Central memory CD4-positive, alpha-beta T cell (primary cell): ENCODE measurements at places on chromosomes 1 and 21.

DNA sequence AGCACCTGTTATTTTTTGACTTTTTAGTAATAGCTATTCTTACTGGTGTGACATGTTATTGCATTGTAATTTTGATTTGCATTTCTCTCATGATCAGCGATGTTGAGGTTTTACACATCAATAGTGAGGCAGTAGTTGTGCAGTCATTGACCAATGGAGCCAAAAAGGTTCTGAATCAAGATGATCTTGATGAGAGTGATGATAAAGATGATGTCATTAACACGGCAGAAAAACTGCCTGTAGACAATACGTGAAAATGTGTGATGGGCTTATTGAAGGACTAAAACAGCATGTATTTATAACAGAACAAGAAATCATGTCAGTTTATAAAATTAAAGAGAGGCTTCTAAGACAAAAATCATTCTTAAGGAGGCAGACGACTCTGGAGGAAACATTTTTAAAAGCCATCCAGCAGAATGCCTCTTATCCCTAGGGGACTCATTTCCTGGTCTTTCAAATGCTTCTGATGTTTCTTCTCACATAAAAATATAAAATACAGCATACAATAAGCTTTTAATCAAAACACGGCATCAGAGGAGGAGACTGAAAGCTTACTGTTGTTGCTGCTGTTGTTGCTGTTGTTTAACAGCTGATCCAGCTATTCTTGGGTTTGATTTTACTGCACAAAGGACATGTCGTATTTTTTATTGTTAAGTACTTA, 400.3 kb downstream of the LTN1 start:
- no peak for DNase-seq

GRCh38 chr1:53197291-53198200, 922 bp downstream of the CPT2 start:
- no peak for DNase-seq

GRCh38 chr1:213268221-213268620, 217.2 kb downstream of the RPS6KC1 start:
- DNase-seq: no peak

DNA sequence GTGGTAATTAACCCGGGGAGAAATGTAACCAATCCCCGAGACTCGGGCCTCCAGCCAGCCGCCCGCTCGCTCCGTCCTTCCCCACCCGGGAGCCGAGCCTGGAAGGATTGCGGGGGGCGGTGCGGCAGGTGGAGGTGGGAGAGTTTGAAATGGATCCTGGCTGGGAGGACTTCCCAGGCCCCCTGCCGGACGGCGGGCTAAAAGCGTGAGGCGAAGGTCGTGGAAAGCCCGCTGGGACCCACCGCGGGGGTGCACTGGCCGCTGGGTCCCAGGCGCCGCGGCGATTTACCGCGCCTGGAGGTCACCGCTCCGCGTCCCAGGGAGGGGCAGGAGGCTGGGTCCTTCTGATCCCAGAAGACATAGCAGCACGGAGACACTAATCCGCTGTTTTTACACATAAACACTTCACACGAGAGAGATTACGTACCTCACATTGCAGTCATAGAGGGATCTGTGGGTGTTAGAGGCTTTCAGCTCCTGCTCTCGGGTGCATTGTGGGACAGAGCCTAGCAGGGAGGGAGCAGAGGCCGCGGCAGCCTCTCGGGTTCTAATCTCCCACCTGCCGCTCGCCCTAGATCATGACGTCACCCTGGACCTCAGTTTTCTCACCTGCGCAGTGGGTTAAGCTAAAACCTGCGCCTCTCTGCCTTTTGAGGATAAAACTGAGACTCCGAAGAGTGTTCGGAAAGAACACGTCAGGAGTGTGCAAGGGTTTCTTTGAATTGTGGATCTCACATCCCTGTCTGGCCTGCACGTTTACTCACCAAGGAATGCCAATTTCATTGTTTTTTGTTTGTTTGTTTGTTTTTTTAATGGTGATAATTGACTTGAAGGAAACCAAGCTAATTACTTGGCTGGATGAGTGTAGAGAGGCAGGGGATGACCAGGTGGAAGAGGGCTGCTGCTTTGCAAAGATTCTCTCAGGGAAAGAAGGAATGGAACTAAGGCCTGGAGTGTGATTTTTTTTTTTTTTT, 17.1 kb upstream of the TMEM9 start:
- peak; percentile 13 for DNase-seq

DNA sequence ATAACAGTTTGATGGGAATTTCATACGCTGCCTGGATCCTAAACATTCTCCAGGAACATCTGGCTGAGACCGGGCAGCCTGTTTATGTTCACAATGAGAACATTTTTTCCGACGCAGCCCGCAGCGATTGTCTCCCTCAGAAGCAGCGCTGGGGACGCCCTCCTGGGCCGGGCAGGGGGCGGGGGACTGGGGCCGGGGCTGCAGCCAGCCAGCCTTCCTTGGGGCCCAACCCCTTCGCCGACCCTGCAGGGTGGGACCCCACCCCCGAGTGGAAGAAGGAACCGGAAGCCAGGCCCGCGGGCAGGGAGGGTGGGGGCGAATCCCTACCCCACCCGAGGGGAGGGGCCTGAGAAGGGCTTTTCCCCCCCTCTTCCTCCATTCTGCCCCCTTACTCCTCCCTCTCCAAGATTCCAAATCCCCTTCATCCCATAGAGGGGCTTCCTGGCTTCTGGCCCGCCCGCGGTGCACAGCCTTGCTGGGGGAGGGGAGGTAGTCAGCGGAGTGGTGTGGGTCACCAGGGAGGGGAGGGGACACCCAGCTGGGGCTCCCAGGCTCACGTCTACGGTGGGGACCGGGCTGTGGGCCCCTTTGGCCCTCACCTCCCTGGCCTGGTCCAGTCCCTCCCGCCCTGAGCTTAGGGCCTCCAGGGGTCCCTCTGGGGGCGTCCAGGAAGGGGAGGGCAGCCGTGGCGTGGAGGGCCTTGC, 60.6 kb downstream of the WNT9A start:
- peak; percentile 18 for DNase-seq

DNA sequence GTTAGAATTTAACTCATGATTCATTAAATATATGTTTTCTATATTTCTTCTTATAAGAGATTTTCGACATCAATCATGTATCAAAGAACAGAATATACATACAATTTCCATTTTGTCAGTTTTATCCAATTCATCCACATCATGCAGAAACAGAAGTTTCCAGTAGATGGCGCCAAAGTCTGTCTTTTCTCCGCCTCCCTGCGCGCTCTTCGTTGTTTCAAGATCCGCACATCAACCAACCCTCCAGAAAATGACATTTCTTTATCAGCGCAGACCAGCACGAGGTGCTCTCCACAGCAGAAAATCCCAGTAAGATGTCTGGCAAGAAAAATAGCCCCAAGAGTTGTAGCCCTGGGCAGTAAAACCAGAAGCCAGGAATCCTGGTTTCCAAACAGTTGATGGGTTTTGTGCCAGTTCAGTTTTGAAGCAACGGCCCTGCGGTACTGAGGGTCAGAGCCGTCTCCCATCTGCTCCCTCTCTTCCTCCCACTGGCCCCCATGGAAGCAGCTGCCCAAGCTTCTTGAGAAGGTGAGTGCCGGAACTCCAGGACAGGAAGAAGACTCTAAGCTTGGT, 38.6 kb upstream of the GPR137B start:
- DNase-seq: peak; percentile 50

DNA sequence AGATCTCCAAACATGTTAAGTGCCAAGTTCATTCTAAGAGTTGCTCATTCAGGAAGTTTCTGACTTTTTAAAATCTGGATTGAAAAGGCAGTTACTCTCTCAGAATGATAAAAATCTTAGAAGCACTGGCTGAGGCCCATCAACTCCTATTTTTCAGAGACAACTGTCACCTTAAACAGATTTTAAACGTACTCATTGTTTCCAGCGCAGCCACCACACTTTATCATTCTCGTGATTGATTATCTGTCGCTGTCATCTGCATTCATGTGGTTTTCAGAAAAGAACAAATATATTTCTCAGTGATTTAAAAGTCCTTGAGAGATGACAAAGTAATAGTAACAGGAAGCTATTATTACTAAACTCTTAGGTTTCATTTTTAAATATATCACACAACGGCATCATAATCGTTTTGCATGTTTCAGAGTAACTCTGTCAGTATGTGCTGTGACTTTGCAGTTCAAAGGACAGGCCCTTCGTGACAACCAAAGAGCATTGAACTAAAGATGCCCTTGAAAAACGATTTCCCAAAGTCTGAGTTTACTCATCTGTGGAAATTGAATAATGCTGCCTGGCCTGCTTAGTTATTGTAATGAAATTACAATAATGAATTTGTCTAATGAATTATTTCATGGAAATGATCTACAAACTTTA, 14.9 kb upstream of the KCNK1 start:
- no peak for DNase-seq

- no peak for DNase-seq
Observed at GRCh38 chr1:223429821-223430220, 36.6 kb downstream of the CCDC185 start.

GRCh38 chr1:241012708-241013340, 344.2 kb downstream of the RGS7 start:
- no peak for DNase-seq

GRCh38 chr1:97119260-97120158, 397.9 kb downstream of the PTBP2 start:
- DNase-seq: no peak

GRCh38 chr1:73910062-73910461, 287.9 kb downstream of the LRRIQ3 start:
- DNase-seq: no peak

DNA sequence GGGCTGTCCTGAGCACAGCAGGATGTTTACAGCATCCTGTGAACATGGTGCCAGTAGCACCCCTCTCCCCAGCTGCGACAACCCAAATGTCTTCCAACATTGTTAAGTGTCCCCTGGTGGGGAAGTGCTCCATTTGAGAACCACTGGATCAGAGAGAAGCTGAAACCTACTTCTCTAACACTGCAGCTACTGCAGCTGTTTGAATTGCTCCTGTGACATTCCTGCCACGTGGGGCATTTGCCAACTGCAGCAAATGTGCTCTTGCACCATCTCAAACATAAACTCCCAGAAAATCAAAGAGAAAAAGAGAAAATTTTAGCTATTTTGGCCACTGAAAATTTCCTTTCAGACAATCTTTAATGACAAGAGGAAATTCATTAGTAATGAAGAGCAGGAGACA, 11.0 kb downstream of the SLC2A5 start:
- no peak for DNase-seq

- DNase-seq: no peak
Observed at GRCh38 chr1:150876119-150876454, 312 bp downstream of the ARNT start.

DNA sequence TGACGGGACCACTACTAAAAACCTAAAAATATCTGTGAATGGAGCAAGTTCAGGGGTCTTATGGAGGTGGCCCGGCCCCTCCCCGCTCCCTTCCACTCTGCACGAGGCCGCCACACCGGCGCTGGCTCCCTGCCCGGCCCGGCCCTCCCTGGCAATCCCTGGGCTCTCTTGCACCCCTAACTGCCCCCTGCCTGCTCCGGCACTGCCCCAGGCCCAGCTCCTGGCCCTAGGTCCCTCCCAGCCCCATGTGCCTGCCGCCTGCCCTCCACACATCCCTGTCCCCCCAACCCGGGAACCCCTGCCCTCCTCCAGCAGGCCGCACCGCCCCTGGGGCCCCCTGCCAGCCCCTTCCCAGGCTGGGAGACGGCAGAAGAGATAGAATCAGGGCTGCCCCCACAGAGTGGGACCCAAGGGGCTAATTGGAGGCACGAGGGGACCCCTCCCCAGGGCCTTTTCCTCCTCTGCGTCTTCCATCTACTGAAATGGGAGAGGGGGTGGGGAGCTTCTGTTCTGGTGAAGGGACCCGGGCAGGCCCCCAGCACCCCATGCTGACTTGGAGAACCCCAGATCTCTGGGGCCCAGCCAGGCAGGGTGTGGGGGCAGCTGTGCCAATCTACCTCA, 9.3 kb upstream of the CTRC start:
- DNase-seq: no peak

- peak; percentile 26 for DNase-seq
Observed at GRCh38 chr1:38586993-38587646, 272.5 kb downstream of the RRAGC start.

DNA sequence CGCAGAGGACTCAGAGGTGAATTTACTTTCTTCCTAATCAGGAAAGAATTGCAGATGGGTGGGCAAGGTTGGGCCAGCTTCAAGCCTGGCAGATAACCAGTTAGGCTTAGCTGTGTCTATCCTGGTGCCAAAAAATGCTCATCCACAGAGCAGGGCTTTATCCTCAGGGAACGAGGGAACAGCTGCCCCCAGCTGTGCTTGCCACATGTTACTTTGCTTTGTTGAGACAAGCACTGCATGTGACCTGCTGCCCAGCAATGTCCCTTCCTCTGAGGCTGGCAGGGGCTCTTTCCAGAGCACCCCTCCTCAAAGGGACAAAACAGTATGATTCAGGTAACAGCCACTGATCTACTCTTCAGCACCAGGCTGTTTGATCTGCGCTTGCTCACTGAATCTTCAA, 505.1 kb upstream of the USP24 start:
- no peak for DNase-seq

DNA sequence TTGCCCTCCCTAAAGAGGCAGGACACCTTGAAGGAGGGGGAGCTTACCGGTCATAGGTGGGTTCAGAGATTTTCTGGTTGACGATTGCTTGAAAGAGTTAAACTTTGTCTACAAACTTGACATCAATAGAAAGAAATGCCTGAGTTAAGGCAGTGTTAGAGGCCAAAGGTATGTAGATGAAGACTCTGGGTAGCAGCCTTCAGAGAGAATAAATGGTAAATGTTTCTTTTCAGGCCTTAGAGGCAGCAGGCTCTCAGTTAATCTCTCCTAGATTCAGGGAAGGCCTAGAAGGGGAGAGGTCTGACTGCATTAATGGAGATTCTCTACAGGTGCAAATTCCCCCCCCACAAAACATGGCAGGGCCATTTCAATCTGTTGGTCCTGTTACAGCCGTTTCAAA, 27.7 kb downstream of the MX1 start:
- no peak for DNase-seq

DNA sequence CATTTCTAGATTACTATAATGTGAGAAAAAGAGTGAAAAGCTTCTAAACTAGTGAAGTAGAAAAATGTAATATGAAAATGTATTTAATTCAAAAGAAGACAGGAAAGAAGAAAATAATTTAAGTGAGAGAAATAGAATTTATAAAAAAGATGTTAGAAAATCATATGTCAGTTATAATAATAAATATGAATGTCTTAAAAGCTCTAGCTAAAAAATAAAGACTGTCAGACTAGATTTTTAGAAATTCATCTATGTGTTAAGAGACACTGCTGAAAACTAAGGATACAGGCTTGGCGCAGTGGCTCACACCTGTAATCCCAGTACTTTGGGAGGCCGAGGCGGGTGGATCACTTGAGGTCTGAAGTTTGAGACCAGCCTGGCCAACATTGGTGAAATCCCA, 37.3 kb upstream of the VANGL1 start:
- no peak for DNase-seq

- DNase-seq: no peak
Observed at GRCh38 chr1:184078564-184079249, 27.2 kb downstream of the TSEN15 start.

- no peak for DNase-seq
Observed at GRCh38 chr1:233905416-233906051, 1.1 kb downstream of the SLC35F3 start.

GRCh38 chr1:110056776-110057175, 13.7 kb downstream of the ALX3 start:
- DNase-seq: no peak

- no peak for DNase-seq
Observed at GRCh38 chr1:242132121-242132817, 133.4 kb upstream of the MAP1LC3C start.

- no peak for DNase-seq
Observed at GRCh38 chr21:31364253-31364945, 20.3 kb upstream of the TIAM1 start.

GRCh38 chr1:26288311-26288941, 8.5 kb downstream of the SH3BGRL3 start:
- peak; percentile 46 for DNase-seq
